ENCODE measurements at places on chromosomes 16 and 17. TPM values are rescaled to one million over a fixed set of nuclear protein-coding genes. Genes with fewer than 3 reads are reported as not detected.

The RCVRN gene
- not detected for polyA plus RNA-seq

The GLYR1 gene
- polyA plus RNA-seq: 70.5 TPM

The KRT12 gene
- 1.8 TPM for polyA plus RNA-seq

The KIF2B gene
- polyA plus RNA-seq: not detected

The TP53TG3F gene
- polyA plus RNA-seq: not detected

The OR1F1 gene
- polyA plus RNA-seq: not detected

The NPIPA2 gene
- 2.3 TPM for polyA plus RNA-seq

The SKA2 gene
- polyA plus RNA-seq: 39.0 TPM

The SPNS2 gene
- polyA plus RNA-seq: 40.5 TPM

The OR3A3 gene
- polyA plus RNA-seq: not detected

The MPV17L gene
- 1.8 TPM for polyA plus RNA-seq

The KRT31 gene
- not detected for polyA plus RNA-seq

The FAM171A2 gene
- polyA plus RNA-seq: not detected

The KRT34 gene
- polyA plus RNA-seq: not detected

The NLRC3 gene
- 7.0 TPM for polyA plus RNA-seq

The RNF222 gene
- polyA plus RNA-seq: 0.03 TPM

The CDH5 gene
- polyA plus RNA-seq: 0.60 TPM

The RASD1 gene
- polyA plus RNA-seq: 40.8 TPM

The ADCY7 gene
- polyA plus RNA-seq: 1.8 TPM

The FBXW10 gene
- not detected for polyA plus RNA-seq

The RASL10B gene
- polyA plus RNA-seq: 0.60 TPM

The ACSM5 gene
- polyA plus RNA-seq: 4.2 TPM

The CACNG5 gene
- polyA plus RNA-seq: not detected

The ZPBP2 gene
- polyA plus RNA-seq: not detected

The CTCF gene
- polyA plus RNA-seq: 25.8 TPM

The TMEM107 gene
- 4.6 TPM for polyA plus RNA-seq

The TBC1D3G gene
- not detected for polyA plus RNA-seq

The MRPL38 gene
- 71.5 TPM for polyA plus RNA-seq

The NR1D1 gene
- polyA plus RNA-seq: 8.1 TPM

The RBFOX1 gene
- under 0.01 TPM for polyA plus RNA-seq

The C16orf96 gene
- not detected for polyA plus RNA-seq

The NPIPB6 gene
- polyA plus RNA-seq: not detected

The TBC1D3E gene
- polyA plus RNA-seq: not detected

The RNF227 gene
- 1.8 TPM for polyA plus RNA-seq

The PRAC1 gene
- 408 TPM for polyA plus RNA-seq

The C16orf54 gene
- 10.1 TPM for polyA plus RNA-seq

The RECQL5 gene
- 30.1 TPM for polyA plus RNA-seq

The PRAC2 gene
- polyA plus RNA-seq: 7.2 TPM

The POLR2C gene
- polyA plus RNA-seq: 77.7 TPM

The KIF19 gene
- 0.92 TPM for polyA plus RNA-seq

The CA7 gene
- polyA plus RNA-seq: 112 TPM

The KRTAP17-1 gene
- not detected for polyA plus RNA-seq

The DYNLRB2 gene
- polyA plus RNA-seq: 0.63 TPM

The TMC8 gene
- 2.1 TPM for polyA plus RNA-seq

The PNMT gene
- 2.4 TPM for polyA plus RNA-seq

The ATPAF2 gene
- 26.8 TPM for polyA plus RNA-seq

The LCAT gene
- polyA plus RNA-seq: 5.5 TPM

The CHRNB1 gene
- polyA plus RNA-seq: 7.2 TPM

The UMOD gene
- polyA plus RNA-seq: not detected

The CDH11 gene
- 8.4 TPM for polyA plus RNA-seq

The TNP2 gene
- polyA plus RNA-seq: not detected

The HS3ST3B1 gene
- 0.60 TPM for polyA plus RNA-seq

The MYLK3 gene
- under 0.01 TPM for polyA plus RNA-seq

The GPRC5B gene
- 8.1 TPM for polyA plus RNA-seq

The EIF3C gene
- 265 TPM for polyA plus RNA-seq

The FZD2 gene
- 1.2 TPM for polyA plus RNA-seq

Data from sigmoid colon (tissue), 7 donors.